ENCODE measurements at places on chromosomes 11 and 22.

DNA sequence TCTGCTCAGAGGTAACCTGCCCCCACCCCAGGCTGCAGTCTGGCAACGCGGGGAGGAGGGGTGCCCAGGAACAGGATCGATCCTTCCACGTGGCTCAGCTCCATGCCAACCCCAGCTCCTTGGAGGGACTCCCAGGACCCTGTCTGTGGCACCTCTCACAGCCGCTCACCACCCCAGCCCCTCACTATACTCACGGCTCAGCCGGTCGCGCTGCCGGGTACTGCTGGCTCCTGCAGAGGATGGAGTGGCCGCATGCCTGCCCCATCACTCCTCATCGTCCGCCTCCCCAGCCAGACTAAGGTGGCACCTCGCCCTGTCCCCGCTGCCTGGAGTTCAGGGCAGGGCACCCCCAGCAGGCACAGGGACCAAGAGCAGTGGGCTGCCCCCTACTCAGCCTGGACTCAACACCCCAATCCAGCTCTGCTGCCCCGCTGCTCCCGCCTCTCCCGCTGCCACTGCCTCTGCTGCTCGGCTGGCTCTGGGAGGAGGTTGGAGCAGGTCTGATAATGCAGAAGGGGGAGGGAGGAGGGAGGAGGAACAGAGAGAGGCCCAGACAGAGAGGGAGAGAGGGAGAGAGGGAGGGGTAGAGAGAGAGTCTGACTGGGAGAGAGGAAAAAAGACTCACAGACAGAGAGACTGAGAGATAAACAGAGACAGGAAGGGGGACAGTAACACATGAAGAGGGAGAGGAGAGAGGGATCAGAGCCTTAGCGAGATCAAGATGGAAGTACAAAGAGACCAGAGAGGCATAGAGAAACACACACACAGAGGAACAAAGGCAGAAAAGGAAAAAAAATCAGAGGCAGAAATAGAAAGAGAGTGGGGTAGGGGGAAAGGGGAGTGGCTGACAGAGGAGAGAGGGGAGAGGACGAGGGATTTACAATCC is at the start of gene PDE2A:
TSS of gene PDE2A (minus strand) at position 480 of the 886 bp plus-strand sequence. CDS start at position 265, 215 bp downstream.
- DNase-seq, result no peak

DNA sequence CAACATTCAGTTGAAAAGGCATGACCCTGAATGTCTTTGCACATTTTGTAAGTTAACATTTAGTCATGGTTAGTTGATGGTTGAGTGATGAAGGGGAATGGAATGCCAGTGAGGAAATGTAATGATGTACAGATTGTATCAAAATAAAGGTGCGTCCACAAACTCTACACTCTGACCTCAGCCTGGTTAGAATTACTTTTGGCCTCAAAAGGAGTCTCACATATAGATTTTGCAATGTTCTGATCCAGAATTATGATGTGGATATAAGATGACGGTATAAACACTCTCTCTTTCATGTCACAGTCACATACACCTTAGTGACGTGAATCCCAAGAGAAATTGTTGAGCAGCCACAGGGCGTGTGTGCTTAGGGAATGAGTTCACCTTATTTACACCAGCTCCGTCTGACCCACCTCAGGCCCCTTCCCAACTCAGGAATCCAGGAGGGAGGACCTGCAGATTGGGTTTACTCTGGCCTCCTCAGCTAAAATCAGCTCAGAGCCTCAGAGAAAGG is 100.1 kb downstream of the RDX start:
- no peak for DNase-seq

DNA sequence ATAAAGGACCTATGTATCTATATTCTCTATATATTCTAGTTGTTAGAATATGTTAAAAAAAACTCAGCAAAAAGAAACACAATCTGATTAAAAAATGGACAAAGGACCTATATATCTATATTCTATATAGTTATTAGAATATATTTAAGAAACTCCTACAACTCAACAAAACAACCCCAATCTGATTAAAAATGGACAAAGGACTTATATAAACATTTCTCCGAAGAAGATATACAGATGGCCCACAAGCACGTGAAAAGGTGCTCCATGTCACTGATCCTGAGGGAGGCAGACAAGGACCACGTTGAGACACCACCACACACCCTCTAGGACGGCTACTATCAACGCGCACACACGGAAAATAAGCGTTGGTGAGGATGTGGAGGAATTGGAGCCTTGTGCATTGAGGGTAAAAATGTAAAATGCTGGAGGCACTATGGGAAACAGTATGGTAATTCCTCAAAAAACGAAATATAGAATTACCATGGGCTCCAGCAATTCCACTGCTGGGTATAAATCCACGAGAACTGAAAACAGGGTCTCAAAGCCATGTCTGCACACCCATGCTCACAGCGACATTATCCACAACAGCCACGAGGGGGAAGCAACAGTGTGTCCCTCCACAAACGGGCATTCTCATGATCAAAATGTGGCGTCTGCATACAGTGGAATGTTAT is 22.7 kb downstream of the YPEL1 start:
- DNase-seq, result peak; percentile 88

DNA sequence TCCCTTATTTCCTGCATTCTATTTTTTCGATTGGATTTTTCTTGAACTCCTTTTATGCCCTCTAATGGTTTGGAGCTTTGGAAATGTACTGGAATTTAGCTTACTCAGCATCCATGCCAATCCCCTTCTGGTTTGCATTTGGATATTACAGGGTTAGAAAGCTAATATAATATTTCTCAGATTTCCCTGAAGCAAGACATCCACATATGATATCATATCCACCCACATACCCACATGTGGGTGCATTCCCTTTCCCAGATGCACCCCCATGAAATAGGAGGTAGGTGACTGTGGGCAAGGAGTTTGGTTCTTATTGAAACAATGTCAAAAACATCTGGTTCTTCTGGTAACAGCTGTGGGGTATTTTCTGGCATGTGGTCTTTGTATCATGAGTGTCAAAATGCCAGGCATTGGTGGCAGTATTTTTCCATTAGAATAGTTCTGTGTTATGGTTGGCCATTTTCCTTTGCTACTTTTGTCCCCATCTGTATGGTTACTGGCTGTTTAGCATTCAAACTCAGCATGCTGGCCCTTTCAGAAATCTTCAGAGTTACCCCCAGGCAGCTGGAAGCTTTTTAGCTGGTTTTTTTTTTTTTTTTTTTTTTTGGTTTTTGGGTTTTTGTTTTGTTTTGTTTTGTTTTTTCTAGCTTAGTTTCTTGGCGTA is 32.7 kb upstream of the DDX10 start:
- no peak for DNase-seq

DNA sequence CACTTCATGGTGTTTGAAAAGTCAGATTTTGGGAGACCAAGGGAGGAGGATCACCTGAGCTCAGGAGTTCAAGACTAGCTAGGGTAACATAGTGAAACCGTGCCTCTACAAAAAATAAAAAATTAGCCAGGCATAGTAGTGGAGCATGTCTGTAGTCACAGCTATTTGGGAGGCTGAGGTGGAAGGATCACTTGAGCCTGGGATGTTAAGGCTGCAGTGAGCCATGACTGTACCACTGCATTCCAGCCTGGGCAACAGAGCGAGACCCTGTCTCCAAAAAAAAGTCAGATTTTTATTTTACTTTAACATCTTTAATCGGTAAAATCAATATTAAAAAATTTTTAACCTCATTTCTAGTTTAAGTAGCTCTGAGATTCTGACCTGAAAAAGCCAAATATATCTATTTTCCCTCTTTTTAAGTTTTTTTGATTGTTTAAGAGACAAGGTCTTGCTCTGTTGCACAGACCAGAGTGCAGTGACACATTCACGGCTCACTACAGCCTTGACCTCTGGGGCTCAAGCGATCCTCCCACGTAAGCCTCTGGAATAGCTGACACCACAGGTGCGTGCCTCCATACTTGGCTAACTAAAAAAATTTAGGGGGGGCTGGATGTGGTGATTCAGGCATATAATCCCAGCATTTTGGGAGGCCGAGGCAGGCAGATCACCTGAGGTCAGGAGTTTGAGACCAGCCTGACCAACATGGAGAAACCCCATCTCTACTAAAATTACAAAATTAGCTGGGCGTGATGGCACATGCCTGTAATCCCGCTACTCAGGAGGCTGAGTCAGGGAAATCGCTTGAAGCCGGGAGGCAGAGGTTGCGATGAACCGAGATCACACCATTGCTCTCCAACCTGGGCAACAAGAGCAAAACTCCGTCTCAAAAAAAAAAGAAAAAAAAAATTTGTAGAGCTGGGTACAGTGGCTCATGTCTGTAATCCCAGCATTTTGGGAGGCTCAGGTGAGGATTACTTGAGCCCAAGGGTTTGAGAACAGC is 48.4 kb downstream of the SFI1 start:
- DNase-seq, result no peak
